Cardiac septum (tissue), 1 donor: ENCODE measurements at places on chromosomes 1 and 21.

DNA sequence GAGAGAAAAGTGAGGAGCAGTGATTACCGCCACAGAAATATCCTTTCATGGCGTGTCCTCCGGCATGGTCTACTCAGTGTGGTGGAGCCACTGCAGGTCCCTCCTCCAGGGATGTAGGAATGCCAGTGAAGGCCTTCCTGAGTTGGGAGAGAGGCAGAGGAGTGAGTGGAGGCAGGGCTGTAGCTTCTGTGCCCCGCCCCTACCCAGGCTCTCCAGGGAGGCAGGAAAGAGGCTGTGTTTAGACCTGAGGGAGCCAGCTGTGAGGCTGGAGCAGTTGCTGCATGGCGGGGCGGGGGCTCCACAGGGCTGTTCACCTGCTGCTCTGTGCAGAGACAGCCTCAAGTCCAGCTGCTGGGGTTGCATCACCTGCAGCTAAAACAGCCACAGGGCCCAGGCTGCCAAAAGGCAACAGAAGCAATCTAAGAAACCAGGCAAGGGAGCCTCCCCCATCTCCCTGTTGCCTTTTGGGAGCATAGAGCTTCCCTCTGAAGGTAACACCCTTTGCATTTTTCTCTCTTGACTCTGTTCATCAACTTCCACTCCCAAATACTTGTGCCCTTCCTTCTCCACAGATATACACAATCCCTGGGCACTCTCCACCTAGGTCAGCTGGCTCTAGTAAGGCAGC is 801 bp upstream of the ANXA9 start:
- DNase-seq: no peak

- DNase-seq: no peak
These were observed 204.4 kb upstream of the TNR start for GRCh38 chr1:175947771-175948170.

DNA sequence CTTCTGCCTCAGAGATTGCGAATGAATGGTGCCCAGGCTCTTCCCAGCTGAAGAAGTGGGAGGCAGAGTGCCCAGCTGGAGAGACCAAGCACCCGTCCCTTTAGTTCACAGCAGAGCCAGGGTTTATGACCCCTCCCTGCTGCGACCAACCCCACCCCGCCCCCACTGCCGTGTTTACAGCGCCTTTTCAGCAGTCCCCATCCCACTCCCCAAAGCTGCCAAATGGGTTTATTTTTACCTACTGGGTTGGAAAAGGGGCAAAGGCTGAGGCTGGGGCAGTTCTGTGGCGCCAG is 23.6 kb downstream of the DYRK3 start:
- no peak for DNase-seq

DNA sequence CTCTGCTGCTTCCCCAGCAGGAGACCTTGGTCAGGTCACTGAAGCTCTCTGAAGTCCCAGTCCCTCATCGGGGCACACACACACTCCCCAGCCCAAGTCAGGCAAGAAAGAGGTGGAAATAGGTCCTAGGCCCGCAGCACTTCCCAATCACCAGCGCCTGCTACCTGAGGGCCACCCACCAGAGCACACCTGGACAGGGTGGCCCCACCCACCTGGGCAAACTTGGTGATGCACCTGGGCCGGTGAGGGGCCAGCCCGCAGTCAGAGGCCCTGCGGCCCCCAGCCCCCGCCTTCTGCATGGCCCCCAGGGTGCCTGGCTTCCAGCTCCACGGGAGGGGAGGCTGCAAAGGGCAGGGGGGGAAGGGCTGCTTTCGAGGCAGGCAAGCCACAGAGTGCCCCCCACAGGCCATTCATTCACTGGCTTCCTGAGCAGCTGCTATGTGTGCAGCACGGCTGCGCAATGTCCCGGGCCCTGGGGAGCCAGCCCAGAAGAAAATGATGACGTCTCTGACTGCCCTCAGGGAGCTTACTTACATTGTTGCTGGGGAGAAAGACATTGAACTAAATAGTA is 4.7 kb downstream of the SH2D5 start:
- no peak for DNase-seq

GRCh38 chr1:3187415-3188149 is 118.6 kb downstream of the PRDM16 start:
- DNase-seq: no peak

GRCh38 chr1:81430236-81430938 is 370.3 kb upstream of the ADGRL2 start:
- DNase-seq: no peak

- no peak for DNase-seq
These were observed 5.9 kb upstream of the NUF2 start for GRCh38 chr1:163315773-163316374.
